Stimulated activated CD8-positive, alpha-beta memory T cell treated with anti-CD3 and anti-CD28 coated beads, Interleukin-4, amount 100 ng/mL, for 1 hour (primary cell): ENCODE measurements at places on chromosomes 2 and 18.

DNA sequence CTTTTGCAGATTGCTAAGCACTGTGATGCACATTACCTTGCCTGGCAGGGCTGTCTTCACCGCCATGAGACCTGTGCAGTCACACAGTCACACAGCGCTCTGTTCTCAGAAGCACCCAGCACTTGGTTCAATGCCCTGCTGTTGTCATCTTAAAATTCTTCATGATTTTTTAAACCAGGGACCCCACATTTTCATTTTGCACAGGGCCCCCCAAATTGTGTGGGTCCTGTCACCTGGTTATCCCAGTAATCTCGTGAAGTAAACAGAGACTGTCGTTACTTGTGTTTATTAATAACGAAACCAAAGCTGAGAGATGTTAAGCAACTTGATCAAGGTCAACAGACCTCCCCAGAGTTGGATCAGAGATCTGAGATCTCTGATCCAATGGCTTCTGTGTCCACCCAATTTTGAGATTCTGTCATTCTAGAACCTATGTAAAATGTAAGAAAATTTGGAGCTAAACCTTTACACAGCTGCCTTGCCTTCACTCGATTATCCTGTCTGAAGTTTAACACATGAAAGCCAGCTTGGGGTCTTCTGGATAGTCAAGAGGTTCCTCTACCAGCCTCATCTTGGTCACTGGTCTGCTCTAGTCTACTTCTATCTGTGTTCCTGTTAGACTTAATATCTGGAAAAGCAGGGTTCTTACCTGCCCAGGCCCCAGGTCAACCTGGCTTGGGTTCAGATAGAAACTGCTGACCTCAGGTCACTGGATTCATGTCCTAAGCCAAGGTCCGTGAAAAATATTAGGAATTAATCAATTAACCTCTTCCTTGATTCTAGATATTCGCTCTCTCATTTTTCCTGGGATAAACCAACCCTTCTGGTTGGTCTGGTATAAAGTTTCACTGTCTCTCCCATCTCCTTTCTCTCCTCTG lies 13.7 kb upstream of the TTC39C start:
- no peak for DNase-seq

- no peak for DNase-seq
Observed at GRCh38 chr2:99573634-99574251, 83.9 kb upstream of the REV1 start.

GRCh38 chr2:83594241-83595120 lies 864.6 kb downstream of the SUCLG1 start:
- no peak for DNase-seq

DNA sequence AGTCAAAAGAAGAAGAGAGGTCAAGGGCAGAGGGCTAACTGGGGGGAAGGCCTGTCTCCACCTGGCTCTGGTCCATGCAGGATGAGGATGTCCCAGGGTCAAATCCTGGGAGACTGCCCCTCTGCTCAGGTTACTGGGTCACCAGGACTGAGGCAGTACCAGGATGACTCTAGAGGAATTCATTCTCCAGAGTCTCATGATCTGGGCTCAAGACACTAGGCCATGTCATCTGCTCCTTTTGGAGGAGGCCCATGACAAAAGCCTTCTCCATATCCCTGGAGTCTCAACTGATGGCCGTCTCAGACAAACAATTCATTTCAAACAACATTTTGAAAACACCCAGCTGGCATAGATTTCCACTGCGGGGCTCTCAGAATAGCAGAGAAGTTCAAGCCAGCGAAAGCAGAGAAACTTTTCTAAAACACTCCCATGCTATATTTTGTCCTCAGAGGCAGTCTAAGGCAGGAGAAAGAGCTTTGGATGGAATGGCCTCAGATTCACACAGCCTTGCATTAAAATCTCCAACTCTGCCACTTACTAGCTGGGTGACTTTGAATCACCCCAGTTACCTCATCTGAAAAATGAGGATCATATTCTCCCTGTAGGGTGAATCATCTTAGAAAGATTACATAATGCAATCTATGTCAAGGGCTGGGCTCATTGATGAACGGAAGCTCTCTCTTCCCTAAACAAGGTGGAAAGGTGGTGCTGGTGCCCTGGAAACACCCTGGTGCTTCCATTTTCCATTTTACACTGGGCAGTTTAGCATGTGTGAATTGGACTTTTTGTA lies 48.8 kb upstream of the LCLAT1 start:
- DNase-seq, result no peak

DNA sequence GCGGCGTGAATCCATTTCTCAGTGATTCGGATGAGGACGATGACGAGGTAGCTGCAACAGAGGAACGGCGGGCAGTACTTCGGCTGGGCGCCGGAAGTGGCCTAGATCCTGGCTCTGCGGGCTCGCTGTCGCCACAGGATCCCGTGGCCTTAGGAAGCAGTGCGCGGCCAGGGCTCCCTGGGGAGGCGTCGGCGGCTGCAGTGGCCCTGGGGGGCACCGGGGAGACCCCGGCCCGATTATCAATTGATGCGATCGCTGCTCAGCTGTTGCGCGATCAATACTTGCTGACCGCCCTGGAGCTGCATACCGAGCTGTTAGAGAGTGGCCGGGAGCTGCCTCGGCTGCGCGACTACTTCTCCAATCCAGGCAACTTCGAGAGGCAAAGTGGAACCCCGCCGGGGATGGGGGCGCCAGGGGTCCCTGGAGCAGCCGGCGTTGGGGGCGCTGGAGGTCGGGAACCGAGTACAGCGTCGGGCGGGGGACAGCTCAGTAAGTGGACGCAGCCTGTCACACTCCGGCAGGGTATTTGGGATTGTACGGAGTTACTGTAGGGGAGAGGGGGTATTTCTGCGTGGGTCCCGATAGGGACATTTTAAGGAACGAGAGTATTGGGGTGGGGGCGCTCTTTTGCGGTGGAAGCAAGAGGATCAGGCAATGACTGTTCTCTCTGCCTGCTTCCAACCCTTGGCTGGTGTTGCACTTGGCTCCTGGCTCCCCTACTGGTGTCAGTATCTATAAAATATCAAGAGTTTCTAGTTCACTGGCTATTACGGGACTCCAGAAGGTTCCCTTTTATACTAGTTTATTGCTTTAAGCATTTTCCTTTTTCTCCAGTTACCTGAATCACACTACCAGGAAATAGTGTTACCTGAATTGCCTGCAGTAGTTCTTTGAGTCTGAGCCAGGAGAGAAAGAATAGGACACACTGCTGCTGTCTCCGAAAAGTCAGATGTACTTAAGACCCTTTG lies 772 bp downstream of the RELCH start:
- DNase-seq, result no peak

DNA sequence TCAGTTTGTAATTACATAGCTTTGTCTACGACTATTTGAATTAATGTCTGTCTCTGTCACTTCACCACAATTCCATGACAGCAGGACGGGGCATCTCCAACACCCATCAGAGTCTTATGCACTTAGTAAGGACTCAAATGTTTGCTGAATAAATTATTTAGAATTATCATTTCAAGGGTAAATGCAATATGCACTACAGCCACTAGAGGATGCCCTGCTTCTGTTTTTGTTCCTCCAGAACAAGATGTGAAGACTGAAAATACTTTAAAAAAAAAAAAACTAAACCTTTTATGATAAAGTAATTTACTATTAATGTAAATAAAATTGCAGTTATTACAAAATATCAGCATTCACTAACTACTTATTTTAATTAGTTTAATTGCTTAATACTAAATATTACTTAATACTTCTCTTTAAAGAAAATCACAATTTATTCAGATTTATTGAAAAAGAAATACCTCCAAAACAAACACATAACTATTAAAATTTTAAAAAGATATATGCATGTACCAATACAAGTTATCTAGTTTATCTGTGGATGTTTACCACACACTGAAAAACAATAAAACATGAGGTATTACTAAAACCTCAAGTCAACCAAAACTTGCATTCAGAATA lies 3.2 kb downstream of the PIGN start:
- DNase-seq, result no peak

GRCh38 chr2:112712465-112712864 lies 8.4 kb upstream of the NT5DC4 start:
- no peak for DNase-seq

DNA sequence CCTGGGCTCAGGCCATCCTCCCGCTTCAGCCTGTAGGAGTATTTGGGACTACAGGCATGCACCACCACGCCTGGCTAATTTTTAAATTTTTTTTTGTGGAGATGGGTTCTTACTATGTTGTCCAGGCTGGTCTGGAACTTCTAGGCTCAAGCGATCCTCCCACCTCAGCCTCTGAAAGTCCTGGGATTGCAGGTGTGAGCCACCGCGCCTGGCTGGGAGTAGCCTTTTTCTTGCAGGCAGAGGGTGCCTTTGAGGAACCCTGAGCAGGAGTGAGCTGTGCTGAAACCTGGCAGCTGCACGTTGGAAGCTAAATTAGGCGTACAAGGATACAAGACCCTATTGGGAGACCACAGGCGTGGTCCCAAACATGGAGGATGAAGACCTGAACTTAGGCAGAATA lies 8.0 kb downstream of the CTDSP1 start:
- no peak for DNase-seq

DNA sequence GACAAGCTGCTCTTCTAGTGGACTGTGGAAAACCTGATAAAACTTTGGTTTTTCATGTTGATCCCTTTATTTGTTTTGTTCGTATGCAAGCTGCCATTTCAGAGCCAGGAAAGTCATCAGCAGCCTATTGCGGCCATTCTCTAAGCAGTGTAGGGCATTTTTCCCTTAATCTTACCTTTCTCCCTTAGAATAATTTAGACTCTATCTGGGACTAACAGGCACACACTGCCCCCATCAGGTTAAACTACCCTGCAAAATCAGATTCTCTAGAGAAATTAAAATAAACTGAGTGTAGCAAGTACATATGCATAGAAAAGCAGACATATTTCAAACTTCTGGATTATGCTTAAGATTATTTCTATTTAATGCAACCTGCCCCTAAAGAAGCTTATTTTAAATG lies 347.5 kb downstream of the METTL4 start:
- DNase-seq, result no peak

- DNase-seq, result no peak
Observed at GRCh38 chr2:85737961-85738360, 15.8 kb upstream of the ATOH8 start.

DNA sequence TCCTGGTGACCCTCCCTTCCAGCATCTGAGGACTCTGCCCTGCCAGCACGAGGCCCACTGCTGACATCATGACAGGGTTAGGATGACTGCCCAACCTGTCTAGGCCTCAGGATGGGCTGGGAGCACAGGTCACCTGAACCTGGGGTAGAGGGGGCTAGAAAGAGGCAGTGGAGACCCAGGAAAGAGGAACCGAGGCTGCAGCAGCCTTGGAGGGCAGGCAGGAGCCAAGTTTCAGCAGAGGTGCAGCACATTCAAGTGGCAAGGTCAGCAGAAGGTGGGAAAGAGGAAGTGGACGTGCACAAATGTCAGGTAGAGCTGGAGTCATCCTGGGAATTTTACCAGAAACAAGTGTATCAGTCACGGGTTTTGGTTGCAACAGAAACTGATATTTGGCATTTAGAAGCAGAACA lies 13.6 kb upstream of the RAB10 start:
- DNase-seq, result no peak

- no peak for DNase-seq
Observed at GRCh38 chr2:12076810-12077209, 330.4 kb downstream of the LPIN1 start.

DNA sequence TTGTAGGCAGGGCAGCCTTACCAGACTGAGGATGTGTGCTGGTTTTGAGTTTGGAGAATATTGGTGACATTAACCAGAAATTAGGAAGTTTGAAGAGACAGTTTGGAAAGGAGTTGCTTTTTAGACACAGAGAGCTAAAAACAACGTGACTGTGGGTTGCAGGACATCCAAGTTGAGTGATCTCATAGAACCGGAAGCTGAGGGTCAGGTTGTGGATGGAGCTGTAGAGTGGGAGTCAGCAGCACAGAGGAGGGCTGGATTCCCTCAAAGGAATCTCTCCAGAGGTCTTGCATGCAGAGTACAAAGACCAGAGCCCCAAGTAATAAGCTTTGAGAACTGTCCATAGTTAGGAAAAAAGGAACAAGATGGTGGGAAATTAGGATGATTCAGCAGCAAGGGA lies 9.3 kb downstream of the MAPRE3 start:
- DNase-seq, result no peak

DNA sequence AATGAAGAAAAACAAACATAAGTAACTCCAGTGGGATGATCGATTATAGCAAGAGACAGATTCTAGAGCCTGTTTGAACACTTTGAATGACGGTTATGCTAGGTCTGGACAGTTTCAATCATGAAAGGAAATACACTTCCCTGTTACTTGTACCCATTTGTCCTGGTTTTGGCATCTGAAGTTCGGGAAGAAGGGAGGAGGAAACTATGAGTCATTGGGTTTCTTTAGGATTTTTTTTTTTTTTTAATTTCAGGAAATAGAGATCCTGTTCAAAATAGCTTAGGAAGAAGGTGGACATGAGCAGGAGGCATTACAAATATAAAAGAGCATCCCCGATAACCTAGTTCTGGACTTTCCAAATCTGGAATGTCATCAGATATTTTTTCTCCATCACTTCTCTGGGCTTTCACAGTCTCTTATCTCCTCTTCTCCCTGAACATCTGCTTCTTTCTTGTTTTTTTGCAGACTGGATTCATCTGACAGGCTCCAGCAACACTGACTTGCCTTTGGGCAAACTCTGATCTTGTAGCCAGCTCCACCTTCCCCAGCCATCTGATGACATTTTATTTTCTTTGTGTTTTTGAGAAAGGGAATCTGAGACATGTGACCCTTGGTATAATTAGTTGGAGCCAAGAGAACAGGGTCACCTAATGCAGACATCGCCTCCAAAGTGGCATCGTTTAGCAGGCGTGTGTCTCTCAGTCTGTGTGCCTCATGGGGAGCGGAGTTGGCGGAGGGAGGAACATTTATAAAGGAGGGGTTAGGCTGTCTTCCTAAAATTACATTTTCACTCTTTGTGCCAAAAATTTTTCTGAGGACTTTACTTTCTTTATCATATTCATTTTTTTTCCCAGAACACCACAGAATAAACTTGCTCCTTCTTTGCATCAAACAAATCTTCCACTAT lies 195.3 kb upstream of the EPHA4 start:
- DNase-seq, result no peak

GRCh38 chr18:12990641-12990966 lies 558 bp upstream of the CEP192 start:
- no peak for DNase-seq

GRCh38 chr2:229129738-229130371 lies 141.2 kb downstream of the PID1 start:
- no peak for DNase-seq

- DNase-seq, result no peak
Observed at GRCh38 chr2:183564726-183565125, 440.5 kb downstream of the NUP35 start.

DNA sequence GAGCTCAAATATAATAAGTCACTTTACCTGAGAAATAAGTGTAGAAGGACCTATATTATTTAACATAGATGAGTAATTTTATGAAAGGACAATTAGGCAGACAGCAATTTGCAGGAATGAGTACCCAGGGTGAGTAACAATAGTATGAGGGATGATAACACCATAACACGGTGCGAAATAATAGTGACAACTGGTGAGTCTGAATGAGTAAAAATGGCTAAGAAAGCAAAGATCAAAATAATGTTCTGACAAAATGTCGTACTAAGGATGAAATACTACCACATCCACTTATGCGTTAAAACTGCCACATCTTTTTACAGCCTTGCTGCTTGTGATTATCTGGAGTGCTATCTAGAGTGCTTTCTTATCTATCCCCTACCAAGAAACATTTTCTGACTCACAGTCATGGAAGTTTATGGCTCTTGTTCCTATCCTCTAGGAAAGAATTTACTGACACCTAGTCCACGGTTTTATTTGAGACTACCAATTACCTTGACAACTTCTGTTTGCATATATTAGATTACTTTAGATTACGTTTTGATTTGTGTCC lies 929.7 kb downstream of the LRP1B start:
- DNase-seq, result no peak

GRCh38 chr2:151782378-151783132 lies 45.7 kb downstream of the ARL5A start:
- no peak for DNase-seq
